ENCODE measurements at places on chromosomes 11 and 22.

DNA sequence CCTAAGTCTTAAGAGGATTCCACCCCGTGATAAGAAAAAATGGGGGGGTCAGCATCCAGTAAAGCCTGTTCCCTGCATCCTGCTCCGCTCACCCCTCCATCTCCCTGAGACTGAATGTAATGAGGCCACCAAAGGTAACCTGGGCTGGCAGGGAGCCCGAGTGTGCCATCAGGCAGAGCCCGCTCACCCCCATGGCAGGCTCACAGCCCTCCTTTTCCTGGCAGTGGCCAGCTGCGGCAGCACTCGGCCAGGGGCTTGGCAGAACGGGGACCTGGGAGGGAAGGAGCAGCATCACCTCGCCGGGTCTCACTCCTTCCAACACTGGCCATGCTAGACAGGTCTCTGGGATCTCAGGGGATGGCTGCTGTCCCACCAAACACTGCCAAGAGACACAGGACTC is 64.4 kb downstream of the PRDM11 start:
- DNase-seq: no peak

DNA sequence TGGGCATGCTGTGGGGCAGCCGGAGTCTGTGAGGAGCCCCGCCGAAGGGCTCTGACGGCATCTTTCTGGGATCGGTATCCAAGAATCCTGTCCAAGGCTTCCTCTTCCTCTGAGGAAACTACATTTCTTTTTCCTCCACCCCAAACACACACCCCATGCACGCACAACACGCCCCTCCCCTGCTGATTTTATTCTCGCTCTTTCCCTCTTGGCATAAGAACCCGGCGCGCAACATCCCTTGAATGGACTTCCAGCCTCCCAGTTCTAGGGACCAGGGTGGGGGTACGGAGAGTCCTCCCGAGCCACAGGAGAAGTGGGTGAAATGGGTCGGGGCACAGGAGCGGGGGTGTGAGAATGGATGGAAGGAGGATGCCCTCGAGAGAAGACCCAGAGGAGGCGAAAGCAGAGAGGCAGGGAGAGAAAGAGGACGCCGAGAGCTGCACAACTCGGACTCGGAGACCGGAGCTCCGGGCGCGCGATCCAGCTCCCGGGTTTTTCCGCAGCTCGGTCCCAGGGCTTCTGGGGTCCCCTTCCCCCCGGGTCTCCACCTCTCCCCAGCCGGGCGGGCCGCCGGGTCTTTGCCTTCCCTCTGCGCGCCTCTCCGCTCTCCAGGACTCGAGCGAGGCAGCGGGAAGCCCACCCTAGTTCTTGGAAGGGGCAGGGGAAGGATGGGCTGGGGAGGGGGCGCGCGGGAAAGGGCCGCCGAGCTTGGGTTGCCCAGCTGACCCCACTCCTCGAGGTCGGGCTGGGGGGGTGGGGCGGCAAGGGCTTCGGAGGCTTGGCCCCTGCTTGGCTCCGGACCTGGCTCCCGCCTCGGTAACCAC is 1.5 kb upstream of the LARGE1 start:
- no peak for DNase-seq

DNA sequence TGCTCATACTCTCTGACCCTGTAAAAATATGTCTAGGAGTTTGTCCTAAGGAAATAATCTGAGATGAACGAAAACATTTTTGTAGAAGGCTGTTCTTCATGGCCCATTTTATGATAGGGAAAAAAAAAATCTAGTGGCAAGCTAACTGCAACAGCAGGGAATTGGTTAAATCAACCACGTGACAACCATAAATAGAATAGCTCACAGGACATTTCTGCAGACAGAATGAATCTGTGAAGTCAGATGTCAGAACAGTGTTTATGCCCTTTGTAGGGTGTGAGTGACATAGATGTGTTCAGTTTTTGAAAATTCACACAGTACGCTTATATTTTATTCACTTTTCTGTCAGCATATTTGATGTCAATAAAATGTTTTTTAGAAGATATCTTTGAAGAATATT is 16.1 kb downstream of the ARHGAP1 start:
- DNase-seq: no peak

DNA sequence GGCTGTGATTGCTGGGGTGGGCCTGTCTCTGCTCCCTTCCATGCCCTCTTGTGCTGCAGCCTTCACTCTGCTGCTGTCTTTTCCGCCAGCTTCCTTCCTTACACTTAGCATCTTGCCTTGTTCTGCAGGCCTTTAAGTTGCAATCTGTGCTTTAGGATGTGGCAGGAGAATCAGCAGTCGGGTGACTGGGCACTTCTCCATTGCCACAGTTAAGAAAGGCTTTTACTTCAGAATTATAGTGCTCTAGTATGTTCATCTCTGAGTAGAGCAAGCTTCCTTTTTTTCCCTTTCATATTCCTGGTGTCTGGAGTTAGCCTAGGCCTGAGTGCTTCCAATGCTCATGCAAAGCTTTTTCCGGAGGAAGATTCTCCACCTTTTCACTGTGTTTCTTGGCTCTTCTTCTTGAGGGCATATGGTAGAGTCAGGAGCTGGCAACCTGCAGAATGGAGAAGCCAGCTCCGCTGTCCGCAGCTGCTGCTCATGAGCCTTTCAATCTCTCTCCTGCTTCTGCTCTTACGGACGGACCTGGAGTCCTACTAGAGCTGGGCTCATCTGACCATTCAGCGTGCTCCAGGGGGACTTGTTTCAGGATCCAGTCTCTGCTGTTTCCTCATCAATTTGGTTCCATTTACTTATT is 20.2 kb downstream of the PPP6R2 start:
- no peak for DNase-seq

- DNase-seq: no peak
These were observed 6.7 kb upstream of the SF1 start for GRCh38 chr11:64784813-64785581.

GRCh38 chr11:65606876-65607613 is 7.0 kb downstream of the MAP3K11 start:
- no peak for DNase-seq

- DNase-seq: no peak
These were observed 75.3 kb downstream of the PDE2A start for GRCh38 chr11:72598906-72599305.

- DNase-seq: no peak
These were observed 14.7 kb upstream of the AMPD3 start for GRCh38 chr11:10440401-10440800.

DNA sequence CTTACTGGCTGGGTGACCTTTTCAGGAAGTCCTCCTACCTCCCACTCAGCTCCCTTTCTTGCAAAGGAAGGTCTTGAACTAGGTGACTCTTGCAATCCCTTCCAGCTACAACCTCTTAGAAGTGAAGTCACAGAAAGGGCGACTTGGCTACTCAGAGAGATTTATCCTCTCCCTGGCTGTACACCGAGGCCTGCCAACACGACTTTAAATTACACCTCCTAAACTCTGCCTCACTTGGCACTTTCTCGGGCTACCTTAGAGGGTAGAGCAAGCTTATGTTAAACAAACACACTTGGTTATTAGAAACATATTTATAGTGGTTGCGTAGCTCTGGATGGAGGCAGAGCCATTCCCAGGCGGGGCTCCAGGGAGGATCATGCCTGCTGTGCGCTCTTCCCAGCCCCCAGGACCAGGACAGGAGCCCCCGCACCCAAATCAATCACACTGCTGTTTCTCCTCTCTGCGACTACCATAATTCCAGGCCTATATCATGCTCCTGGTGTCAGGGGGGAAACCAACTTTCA is 358.4 kb downstream of the BUD13 start:
- DNase-seq: no peak

DNA sequence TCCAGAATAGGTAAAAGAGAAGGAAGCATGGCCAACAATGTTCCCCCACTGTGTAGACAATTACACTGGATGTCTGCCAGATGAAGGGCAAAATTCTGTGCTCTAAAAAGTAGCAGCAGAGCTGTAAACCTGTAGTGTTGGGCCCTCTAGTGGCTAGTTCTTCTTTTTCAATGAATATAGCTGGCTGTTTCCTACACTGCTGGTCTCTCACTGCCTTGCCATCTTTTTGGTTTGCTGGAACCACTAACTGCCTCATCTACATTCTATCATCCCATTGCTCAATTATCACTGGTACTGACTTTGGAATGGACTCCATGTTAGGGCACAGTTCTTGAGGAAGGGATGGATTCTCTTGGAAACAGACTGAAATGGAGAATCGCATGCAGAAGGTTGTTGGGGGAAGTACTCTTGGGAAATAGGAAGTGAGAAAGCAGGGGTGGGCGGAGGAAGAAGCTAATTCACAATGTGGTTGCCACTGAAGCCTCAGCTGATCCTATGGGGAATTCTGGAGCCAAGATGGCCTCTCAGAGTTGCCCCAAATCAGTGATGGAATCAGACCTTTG is 17.9 kb downstream of the KCNE3 start:
- DNase-seq: peak; percentile 91

GRCh38 chr11:19499999-19500398 is 212.6 kb upstream of the NAV2 start:
- DNase-seq: no peak

DNA sequence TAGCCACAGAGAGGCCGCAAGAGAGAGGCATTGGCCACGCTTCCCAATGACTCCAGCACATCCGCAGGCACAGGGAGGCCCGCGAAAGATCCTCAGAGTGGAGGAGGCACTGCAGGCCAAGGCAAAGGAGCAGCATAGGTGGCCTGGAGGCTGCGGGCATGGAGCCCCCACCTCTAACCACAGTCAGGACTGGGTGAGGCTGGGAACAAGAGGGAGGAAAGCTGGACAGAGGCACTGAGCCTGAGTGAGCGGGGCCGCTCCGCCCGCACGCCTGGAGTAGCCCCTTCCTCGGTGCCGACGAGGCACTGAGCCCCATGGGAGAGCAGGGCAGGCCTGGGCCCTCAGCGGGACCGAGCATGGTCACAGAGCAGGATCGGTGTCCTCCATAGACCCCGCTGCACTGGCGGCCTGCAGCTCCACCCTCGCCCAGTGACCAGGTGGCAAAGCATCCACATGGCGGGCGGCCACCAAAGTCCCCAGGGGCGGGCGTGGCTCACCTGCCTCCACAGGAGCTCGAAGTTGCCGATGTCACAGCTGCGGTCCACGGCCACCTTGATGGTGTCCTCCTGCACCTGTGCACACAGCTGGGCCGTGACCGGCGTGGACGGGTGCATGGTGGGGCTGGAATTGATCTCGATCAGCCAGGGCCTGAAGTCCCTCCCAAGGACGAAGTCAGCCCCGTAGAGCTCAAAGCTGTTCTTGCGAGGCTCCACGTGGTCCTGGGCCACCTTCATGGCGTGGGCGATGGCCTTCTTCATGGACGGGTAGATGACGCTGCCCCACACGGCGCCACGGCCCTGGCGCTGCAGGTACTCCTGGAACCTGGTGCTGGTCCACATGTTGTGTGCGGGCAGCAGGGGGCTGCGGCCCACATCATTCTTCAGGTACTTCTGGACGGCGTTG is 18.9 kb upstream of the IL17REL start:
- DNase-seq: no peak

DNA sequence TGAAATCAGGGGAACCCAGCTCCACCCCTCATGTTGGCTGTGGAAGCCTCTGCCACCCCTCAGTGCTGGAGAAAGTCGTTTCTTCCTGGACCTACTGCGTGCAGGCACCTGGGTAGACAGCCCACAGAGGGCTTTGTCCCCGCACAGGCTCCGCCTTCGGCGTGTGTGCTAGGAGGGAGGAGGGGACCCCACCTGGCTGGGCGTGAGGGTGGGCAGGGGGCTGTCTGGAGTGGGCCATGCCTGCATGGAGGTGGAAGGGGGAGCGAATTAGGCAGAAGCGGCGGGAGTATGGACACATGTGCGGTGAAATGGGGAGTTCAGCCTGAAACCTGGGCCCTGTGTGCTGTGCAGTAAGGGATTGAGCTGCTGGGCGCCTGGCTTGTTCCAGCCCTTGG is 49.3 kb downstream of the FBLN1 start:
- no peak for DNase-seq

DNA sequence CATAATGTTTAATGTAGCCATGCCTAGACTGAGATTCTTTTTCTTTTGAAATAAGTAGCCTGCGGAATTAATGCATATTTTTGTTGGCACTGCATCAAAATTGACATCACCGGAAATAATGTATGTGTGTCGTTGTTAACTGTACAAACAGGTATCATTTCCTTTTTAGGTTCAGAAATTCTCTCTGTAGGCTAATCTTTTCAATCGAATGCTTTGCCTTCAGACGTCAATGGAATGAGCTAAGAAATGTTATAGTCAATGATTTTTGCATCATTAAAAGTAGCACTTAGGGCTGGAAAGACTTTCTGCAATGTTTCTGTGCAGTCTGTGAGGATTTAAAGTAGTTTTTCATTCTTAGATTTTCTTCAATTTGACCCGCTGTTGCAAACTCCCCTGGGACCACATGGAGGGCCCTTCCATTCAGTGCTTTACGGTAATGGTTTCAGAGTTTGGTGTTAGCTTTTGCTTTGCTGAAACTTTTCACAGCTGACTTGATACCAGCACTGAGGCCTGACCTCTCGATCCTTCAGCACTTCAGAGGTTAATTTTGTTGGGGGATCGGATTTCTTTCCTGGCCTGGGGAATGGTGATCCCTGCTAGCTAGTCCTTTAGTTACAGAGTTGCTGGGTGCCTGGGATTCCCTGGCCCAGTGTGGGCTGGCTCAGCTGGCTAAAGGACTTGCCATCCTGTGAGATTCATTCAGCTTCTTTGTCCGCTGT is 137.8 kb downstream of the DBX1 start:
- no peak for DNase-seq

GRCh38 chr11:62931499-62932278 is 10.5 kb upstream of the CHRM1 start:
- DNase-seq: no peak

DNA sequence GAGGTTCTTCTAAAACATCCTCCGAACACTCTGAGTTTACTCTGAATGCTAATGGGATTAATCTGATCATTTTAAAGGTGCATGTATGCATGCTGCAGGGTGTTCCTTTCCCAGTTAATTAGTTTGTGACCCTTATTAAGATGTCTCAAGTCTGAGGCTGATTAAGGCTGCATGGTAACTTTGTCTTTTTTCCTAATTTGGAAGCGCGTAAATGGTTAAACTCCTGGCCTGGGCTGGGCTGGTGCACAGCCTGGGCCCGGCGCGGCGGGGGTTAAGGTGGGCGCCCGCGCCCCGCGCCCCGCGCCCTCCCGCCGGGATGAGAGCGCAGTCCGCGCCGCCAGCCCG is 539.7 kb downstream of the NTM start:
- no peak for DNase-seq

- DNase-seq: peak; percentile 27
These were observed 36.3 kb downstream of the AP2A2 start for GRCh38 chr11:961921-962320.

DNA sequence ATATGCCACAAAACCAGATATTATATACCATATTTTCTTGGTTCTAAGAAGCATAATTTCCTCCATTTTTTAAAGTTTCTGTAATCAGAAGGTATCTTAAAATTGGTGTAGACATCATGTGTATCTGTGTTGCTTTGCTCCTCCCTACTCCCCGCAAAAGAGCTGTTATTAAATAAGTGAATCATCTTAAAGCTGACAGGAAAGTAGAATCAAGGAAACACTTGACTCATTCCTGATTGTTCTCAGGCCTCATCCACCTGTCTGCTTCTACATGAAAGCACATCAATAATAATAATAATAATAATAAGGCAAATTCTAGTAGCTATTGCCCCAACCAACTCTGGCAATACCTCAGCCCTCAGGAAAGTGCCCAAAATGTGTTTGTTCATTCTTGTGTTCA is 26.2 kb upstream of the GUCY1A2 start:
- no peak for DNase-seq

- DNase-seq: no peak
These were observed 256.9 kb downstream of the CADM1 start for GRCh38 chr11:115247361-115247760.

GRCh38 chr22:30249049-30250038 is 2.8 kb upstream of the LIF start:
- no peak for DNase-seq

GRCh38 chr22:49637255-49637760 is 190.4 kb downstream of the BRD1 start:
- DNase-seq: no peak

- no peak for DNase-seq
These were observed 15.5 kb downstream of the SLC43A1 start for GRCh38 chr11:57499983-57500461.
